ENCODE measurements at places on chromosomes 6 and 20.

GRCh38 chr6:152295920-152296319 lies 341.2 kb downstream of the SYNE1 start:
- DNase-seq = no peak

GRCh38 chr20:52899041-52899608 lies 73.0 kb upstream of the TSHZ2 start:
- DNase-seq = no peak

GRCh38 chr20:32312718-32313424 lies 35.4 kb downstream of the KIF3B start:
- DNase-seq = no peak

DNA sequence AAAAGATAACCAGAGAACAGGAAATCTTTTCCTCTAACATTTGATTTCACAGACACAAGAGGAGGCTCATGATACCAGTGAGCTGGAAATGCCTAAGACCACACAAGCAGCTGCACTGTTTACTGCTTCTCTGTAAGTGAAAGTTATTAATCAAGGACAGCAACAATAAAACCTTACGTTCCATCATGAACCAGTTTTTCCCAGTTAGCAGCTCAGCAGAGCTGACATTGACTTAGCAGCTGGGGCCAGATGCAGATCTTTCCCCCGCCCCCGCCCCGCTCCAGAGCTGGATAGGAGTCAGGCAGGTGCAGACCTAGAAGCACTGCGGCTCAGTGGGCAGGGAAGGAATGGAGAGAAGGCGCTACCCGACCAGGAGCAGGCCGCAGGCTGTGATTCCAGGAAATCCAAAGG lies 275.2 kb downstream of the GMDS start:
- DNase-seq = no peak

DNA sequence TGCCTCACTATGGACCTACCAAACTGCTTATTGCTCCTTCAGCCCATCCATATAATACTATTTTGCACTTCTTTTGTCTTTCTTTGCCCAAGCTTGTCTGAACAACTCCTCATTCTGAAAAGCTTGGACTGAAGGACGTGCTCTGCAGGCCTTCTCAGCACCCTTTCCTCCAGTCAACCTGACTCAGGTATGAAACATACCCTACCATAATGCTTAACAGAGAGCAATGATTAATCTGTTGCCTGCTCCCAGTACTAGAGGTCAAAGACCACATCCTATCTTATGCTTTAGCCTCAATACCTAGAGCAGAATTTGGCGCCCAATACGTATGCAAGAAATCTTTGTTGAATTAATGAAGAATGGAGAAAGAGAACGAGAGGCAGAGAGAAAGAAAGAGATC lies 55.2 kb downstream of the ATXN1 start:
- no peak for DNase-seq

DNA sequence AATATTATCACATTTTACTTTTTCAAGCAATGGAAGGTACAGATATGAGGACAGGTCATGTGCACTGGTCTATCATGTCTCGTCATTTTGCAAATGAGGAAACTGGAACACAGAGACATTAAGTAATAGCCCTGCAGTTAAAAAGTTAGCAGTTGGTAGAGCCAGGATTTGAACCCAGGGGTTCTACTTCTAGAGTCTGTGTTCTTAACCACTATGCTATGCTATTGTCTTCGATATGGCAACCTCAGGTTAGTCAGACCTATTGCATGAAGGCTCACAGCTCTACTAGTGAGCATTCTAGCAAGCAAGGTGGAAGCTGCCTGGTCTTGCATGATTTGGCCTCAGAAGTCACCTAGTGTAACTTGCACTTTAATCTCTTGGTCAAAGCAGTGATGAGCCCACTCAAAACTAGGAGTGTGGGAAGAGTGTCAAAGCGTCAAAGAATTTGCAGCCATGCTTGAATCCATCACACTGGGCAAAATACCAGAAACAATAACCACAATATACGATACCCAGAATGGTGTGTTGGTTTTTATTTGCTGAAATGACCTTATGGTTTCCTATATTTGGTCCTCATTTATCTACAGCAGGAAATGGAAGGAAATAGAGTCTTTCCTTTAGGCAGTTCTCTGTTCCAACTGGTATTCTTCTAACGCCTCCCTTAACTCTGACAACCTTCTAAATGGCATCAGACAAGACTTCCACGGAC lies 20.4 kb upstream of the BMP2 start:
- DNase-seq = no peak

DNA sequence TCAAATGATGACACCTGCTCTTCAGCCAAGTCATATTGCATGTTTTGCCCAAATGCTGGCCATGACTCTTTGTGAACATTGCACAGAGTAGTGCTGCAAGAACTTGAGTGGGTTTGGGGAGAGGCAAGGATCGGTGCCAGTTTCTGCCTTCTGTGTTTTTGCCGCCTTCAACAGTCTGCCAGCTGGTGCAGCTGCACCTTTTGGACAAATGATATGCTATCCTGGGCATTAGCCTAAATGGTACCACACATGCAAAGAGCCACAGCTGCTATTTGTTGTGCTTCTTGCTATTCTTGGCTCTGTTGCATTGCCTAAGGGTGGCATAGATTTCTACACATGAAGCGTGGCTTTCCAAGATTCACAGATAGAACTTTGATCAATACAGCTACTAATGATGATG lies 189.0 kb upstream of the CCN2 start:
- no peak for DNase-seq

GRCh38 chr6:47182291-47182957 lies 127.3 kb downstream of the TNFRSF21 start:
- DNase-seq = no peak

- no peak for DNase-seq
Observed at GRCh38 chr6:2186516-2186915, 58.9 kb downstream of the GMDS start.

DNA sequence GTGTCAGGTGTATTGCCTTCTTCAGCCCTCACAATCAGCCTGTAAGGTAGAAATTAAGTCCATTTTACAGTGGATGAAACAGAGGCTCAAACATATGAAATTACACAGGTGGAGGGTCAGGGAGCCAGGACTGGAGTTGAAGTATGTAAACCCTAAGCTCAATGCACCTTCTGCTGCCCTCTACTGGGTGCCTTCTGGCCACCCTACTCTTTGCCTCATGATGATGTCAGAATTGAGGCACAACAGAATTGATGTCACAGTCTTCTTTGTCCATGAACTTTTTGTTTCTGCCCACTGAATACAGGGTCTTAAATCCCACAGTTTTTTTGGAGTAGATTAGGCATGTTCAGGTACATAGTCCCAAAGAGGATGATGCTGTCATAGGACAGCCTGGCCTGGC lies 400.8 kb upstream of the CHD6 start:
- no peak for DNase-seq

- no peak for DNase-seq
Observed at GRCh38 chr20:43853174-43853803, 61.4 kb upstream of the TOX2 start.

DNA sequence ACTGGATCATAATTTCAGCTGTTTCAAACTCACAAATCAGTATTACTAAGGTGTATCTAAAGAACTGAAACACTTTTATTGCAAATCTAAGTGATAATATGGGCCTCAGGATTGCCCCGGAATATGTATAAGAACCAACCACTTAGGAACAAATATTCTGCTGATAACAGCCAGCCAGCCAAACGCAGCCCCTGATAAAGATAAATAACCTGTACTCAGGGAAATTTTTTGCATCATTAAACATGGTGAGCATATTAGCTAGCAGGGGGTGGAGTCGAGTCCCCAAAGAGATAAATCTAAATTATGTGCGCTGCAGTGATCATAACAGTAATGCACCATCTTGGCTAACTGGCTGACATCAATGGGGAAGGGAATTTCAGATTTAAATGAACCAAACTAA lies 410.2 kb upstream of the MAP3K7 start:
- DNase-seq = no peak

GRCh38 chr6:168877821-168878282 lies 375.8 kb downstream of the THBS2 start:
- DNase-seq = no peak

GRCh38 chr20:50054626-50055511 lies 58.1 kb downstream of the UBE2V1 start:
- no peak for DNase-seq

DNA sequence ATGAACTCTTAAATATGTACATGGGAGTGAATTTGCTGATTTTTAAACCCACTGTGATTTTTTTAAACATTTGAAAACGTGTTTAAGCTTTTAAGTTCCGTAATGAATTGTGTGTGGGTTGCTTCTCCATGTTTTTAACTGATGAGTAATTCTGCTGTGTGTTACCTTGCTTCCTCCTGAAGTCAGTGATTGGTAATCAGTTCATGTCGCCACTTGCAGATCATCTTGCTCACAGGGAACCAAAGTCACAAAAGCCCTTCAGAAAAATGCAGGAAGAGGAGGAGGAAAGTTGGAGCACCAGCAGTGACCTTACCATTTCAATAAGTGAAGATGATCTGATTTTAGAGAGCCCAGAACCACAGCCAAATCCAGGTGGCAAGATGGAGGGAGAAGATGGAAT lies 36.7 kb downstream of the KIZ start:
- no peak for DNase-seq

- DNase-seq = peak; percentile 79
Observed at GRCh38 chr20:50980851-50981713, 22.5 kb downstream of the MOCS3 start.

DNA sequence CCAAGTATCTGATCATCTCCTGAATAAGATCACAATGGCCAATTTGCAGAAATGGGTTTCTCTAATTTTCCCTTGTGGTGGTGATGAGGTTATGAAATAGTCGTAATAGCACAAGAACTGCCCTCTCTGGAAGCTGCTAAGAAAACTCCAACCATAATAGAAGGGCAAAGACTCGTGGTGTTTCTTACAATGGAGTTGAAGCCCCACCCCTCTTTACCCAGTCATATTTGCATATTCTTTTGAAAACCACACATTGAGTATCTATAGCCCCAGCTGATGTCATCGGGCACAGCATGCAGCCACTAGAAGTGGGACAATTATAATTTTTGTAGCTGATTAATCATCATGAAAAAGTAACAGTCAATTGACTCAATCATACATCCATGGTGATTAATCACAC lies 452.1 kb upstream of the POU3F2 start:
- DNase-seq = no peak

DNA sequence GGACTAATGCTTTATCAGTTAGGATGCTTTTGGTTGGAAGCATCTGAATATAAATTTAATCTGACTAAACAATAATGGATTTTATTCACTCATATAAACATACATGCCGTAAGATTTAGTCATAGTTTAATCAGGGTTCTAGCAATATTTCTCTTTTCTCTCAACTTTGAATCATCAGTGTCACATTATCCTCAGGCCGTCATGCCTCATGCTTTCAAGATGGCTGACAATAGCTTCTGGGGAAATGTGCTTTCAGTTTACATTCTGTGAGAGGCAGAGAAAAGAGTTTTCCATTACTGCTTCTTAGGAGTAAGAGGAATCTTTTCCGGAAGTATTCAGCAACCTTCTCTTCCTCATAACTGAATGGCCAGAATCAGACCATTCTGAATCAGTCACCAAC lies 162.2 kb downstream of the GJA1 start:
- no peak for DNase-seq

DNA sequence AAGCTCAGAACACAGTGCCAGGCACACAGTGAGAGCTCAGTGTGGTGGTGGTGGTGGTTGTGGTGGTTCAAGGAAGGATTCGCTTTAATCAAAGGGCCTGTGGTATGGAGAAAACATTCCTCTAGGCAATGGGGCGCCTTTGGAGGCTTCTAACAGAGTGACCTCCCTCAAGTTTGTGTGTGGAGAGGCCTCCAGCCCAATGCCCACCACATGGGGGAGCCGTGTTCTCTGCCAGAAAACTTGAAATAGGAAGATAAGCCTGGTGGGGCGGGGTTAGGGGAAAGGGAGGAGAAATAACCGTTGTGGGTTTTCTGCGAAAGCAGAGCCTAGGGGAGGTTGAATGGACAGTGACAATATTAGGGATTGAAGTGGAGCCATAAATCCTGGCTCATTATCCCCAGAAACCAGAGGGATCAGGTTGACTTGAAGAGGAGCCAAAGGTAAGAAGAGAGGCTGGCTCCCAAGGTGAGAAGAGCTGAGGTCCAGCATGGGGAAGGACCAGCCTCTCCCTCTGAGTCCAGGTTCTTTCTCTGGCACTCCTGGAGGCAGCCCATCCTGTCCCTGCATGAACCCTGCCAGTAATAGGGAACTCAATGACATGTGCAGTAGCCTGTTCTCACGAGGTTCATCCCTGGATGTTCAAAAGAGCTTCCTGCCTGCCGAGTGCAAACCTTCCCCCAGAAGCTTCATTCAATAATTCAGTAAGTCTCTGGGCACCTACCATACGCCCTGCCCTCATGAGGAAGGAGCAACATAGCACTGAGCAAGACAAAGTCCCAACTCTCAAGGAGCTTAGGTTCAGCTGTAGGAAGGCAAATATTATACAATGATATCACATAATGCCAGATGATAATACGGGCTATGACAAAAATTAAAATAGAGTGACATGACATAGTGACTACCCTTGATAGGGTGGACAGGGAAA lies 51.4 kb downstream of the TGM2 start:
- no peak for DNase-seq

GRCh38 chr20:43737925-43738324 lies 11.1 kb upstream of the GTSF1L start:
- DNase-seq = no peak

GRCh38 chr6:150905769-150906168 lies 40.3 kb downstream of the MTHFD1L start:
- DNase-seq = no peak

DNA sequence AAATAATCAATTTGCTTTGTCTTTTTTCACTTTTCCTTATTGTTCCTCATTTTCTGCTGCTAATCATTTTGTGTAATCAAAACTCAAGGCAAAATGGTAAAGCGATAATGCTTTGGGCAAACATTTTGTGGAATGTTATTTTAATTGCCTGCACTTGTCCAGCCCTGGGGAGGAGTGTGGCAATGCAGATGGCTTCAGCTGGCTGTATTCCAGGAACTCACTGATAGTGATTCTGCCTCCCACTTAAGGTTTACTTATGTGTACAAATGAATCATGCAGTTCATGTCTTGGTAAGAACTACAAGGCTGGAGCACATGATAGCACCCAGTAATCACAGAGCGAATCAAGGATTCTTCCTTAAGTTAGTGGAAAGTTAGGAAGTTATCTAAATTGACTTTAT lies 107.8 kb downstream of the COL19A1 start:
- DNase-seq = no peak

DNA sequence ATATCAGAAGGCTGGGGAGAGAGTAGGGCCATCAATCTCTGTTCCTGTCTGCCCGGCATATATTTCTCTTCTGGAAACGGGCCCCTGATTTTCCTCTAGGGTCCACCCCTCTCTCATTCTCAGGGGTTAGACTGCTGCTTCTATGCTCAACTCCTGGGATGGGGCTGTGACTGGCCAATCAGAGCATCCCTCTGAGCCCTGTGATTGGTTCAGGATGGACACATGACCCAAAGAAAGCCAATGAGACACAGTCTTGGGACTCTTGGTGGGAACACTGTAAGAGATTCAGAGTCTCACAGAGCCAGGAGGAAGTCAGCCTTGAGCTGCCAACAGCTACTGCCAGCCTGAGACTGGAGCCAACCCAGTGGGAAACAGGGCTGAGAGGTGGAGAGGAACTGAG lies 31.0 kb upstream of the KCNB1 start:
- DNase-seq = no peak

DNA sequence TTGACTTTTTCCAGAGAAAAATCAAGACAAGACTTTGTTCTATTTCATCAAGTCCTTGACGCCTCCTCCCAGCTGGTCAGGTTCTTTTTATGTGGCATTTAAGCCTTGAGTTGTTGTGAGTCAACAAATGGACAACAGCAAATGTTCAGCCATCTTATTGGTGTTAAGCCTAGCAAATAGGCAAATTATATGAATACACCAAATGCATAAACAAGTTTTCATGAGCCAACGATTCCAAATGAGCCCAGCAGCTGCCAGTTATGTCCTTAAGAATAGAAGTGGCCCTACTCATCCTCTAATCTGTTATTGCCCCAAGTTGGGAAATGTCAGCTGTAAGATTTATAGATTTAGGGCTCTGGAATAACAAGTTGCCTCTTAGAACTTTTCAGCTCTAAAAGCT lies 312.0 kb downstream of the SOX4 start:
- DNase-seq = no peak

Data from B cell (primary cell).